ENCODE measurements at places on chromosomes 5 and 9. TPM values are rescaled to one million over a fixed set of nuclear protein-coding genes. Genes with fewer than 3 reads are reported as not detected.
A peak's percentile ranks its signal among the peaks of the same experiment; 100 is the strongest.

- H3K36me3 ChIP-seq, result no peaks in the 10 kb centered on the region
- H3K4me3 ChIP-seq, result no peak overlapping the region
- no peaks in the 10 kb centered on the region for H3K27me3 ChIP-seq
- no peak for DNase-seq
- H3K27ac ChIP-seq, result no peak overlapping the region
- H3K4me1 ChIP-seq, result no peaks in the 10 kb centered on the region
These were observed 6.4 kb downstream of the CMBL start for GRCh38 chr5:10301266-10301665.

The EGFLAM gene
- total RNA-seq, result 1.1 TPM

DNA sequence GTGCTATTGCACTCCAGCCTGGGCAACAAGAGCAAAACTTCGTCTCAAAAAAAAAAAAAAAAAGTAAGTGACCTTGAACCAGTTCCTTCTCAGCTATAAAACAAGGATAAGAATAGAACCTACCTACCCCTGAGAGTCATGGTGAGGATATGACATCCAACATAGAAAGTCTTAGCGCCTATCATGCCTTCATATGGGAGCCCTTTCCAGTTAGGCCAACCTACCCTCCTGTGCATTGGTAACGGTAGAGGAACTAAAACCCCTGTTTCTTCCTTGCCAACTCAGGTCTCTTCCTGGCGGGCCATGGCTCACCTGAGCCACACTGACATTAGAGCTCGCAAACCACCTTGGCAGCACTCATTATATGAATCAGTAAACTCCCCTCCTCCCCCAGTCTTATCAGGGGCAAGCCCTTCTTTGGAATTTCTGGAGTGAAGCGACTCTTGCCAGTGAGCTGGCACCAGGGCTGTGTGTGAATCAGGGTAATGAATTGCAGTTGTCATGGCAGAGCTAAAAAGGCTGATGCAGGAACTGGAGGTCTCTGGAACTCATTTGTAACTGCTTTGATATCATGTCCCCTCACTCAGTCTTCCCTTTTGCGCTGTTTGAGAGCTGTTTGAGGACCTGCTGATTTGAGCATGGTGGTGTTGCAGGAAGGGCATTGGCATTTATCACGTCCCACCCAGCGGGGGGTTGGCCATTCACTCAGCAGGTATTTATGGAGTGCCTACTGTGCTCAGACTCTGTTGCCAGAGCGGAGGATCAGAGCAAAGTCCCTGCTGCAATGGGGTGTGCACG is 10.3 kb downstream of the WWC1 start:
- H3K27ac ChIP-seq, result no peak overlapping the region
- H3K4me1 ChIP-seq, result peaks cover 22% of the 10 kb centered on the region
- no peaks in the 10 kb centered on the region for H3K36me3 ChIP-seq

The TMOD1 gene
- 0.48 TPM for total RNA-seq

DNA sequence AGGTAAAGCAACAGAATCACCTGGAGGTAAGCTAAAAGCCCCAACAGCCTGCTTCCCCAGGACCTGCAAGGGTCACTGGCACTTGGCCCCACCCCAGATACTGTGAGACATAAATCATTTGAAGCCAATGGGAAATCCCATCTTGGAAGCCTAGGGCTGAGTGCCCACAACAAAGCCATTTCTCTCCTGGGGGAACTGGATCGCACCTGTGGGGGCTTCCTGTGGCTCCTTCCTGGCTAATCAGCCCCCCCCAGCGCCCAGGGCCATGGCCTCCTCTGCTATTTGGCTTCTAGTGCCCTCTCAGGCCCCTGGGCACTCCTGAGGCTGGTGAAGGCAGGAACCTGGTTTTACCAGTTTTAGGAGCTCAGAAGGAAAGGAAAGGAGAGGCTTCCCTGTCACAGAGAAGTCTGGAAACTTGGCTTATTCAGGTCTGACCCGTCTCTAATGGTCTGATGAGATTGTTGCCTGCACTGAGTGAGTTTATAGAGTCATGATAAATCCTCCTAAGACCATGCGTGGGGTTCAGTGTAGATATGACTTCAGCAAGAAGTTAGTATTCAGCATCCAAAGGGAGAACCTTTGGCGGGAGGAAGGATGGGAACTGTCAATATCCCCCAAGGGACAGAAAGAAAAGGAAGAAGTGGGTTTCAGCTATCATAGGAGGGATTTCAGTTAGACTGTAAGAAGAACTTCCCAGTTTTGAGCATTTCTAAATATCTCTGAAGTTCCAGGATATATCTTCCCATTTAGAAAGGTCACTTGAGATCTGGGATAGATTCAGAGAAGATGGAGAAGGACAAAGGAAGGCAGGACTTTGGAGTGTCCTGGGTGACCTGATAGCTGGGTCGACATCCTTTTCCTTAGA is 1.2 kb downstream of the KCNMB1 start:
- no peak overlapping the region for H3K27ac ChIP-seq
- H3K4me3 ChIP-seq, result no peak overlapping the region
- no peaks in the 10 kb centered on the region for H3K4me1 ChIP-seq
- DNase-seq, result no peak
- peaks cover 4% of the 10 kb centered on the region for H3K27me3 ChIP-seq
- no peaks in the 10 kb centered on the region for H3K36me3 ChIP-seq

The NR4A3 gene
- 3.6 TPM for total RNA-seq

The CCL28 gene
- 0.16 TPM for total RNA-seq

The ANKRD18B gene
- 5.5 TPM for total RNA-seq

The CD14 gene
- 0.34 TPM for total RNA-seq

- no peaks in the 10 kb centered on the region for H3K36me3 ChIP-seq
- DNase-seq, result no peak
- H3K27me3 ChIP-seq, result no peaks in the 10 kb centered on the region
These were observed 255.6 kb upstream of the PDE4D start for GRCh38 chr5:60149081-60149480.

DNA sequence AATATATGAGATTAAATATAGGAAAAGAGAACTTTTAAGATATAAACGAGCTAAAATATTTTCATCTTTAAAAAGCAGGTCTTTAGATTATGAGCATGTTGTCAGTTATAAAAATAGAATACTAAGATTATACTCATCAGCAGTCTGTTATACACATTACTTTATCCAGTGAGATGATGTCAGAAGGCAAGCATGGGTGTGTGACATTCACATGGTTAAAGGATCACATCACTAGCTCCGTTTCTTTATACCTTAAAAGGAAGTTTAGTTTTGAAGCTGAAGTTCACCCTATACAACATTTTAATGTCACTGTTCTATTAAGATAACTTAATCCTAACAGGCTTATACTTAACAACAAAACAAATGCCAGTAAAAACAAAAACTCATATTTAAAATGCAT is 59.6 kb downstream of the RICTOR start:
- peak; percentile 92 for DNase-seq
- no peak overlapping the region for H3K4me3 ChIP-seq
- H3K36me3 ChIP-seq, result no peaks in the 10 kb centered on the region
- peaks cover 33% of the 10 kb centered on the region for H3K4me1 ChIP-seq
- no peaks in the 10 kb centered on the region for H3K27me3 ChIP-seq

DNA sequence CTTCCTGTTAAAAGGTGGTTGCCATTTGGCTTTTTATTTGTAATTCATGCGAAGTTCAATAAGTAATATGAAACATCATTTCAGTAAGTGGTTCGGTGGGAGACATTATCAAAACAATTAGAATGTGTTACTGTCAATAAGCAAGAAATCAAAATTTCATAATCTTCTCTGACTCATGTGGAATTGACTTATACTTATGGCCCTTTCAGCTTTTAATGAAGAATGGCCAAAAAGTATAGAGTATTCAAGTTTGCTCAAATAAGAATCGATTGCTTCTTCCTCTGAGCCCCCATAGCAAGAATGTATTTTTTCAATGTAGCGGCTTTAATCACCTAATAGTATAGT is 174.5 kb downstream of the AOPEP start:
- no peak for DNase-seq
- peak overlapping the region; percentile 74 for H3K27ac ChIP-seq
- H3K36me3 ChIP-seq, result no peaks in the 10 kb centered on the region
- no peaks in the 10 kb centered on the region for H3K27me3 ChIP-seq

DNA sequence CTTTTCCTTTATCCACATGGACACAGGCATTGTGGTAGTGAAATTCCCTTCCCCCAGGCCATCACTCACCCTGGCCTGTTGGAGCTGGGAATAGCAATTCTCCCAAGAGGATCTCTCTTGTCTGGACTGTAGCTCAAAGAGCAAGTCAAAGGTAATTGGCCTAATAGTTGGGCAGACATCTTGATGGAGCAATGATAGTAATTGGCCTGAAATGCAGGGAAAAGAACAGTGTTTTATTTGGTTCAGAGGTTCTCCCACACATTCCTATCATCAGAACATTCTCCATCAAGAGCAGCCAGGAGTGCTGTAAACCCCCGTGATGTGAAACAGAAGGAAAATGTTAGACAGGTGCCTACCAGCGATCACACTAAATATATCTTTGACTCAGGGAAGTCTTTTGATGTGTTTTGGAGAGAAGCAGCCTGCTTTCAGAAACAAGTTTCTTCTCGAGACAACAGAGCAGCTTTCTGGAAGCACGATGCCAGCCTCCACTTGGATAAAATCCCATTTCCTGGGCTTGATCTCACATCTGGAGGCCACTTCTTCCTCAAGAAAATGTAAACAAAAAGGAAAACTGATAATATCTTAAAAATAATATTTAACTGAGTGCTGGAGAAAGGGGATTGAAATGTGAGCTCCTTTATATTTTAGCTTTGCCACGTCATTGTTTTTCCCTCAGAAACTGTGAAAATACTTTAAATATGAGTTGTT is 198.1 kb upstream of the WWC1 start:
- no peak overlapping the region for H3K4me3 ChIP-seq
- H3K36me3 ChIP-seq, result peaks cover 2% of the 10 kb centered on the region
- no peaks in the 10 kb centered on the region for H3K4me1 ChIP-seq
- no peak overlapping the region for H3K27ac ChIP-seq

The CDH12 gene
- not detected for total RNA-seq

- H3K27ac ChIP-seq, result peak overlapping the region; percentile 55
- no peaks in the 10 kb centered on the region for H3K27me3 ChIP-seq
- DNase-seq, result no peak
- peaks cover 5% of the 10 kb centered on the region for H3K36me3 ChIP-seq
These were observed 672 bp upstream of the ITGA2 start for GRCh38 chr5:52988335-52989024.

- peaks cover 45% of the 10 kb centered on the region for H3K4me1 ChIP-seq
- peak; percentile 71 for DNase-seq
- H3K27ac ChIP-seq, result no peak overlapping the region
These were observed 6.8 kb downstream of the CA9 start for GRCh38 chr9:35680331-35681105.

The LCN6 gene
- not detected for total RNA-seq

- H3K27me3 ChIP-seq, result no peaks in the 10 kb centered on the region
- no peak overlapping the region for H3K27ac ChIP-seq
- no peaks in the 10 kb centered on the region for H3K36me3 ChIP-seq
- no peak for DNase-seq
- no peak overlapping the region for H3K4me3 ChIP-seq
These were observed 119.9 kb upstream of the ANKRD55 start for GRCh38 chr5:56352808-56353590.

GRCh38 chr5:155299386-155300005 is 285.9 kb downstream of the KIF4B start:
- H3K27ac ChIP-seq, result no peak overlapping the region
- no peak overlapping the region for H3K4me3 ChIP-seq
- no peaks in the 10 kb centered on the region for H3K27me3 ChIP-seq
- no peak for DNase-seq

- H3K27ac ChIP-seq, result no peak overlapping the region
- H3K27me3 ChIP-seq, result no peaks in the 10 kb centered on the region
- no peak for DNase-seq
- H3K36me3 ChIP-seq, result no peaks in the 10 kb centered on the region
- no peaks in the 10 kb centered on the region for H3K4me1 ChIP-seq
These were observed 32.0 kb downstream of the CDC14B start for GRCh38 chr9:96587338-96588315.

The PAEP gene
- total RNA-seq, result 0.39 TPM

The SLC34A1 gene
- not detected for total RNA-seq

DNA sequence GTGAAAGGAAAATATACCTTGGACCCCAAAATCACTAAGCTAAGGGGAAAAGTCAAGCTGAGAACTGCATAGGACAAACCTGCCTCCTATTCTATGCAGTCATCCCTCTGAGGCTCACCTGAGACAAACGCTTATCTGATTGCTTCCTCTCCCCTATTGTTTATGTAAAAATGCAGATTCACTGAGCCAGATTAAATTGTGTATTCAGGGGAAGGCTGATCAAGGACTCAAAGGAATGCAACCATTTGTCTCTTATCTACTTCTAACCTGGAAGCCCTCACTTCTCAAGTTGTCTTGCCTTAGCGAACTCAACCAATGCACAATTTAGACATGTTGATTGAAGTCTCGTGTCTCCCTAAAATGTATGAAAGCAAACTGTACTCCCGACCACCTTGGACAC is 13.3 kb downstream of the SPARC start:
- H3K4me3 ChIP-seq, result no peak overlapping the region
- H3K36me3 ChIP-seq, result peaks cover 87% of the 10 kb centered on the region
- H3K27ac ChIP-seq, result peak overlapping the region; percentile 21
- no peaks in the 10 kb centered on the region for H3K27me3 ChIP-seq

GRCh38 chr9:3795556-3795955 is 269.8 kb upstream of the RFX3 start:
- no peak overlapping the region for H3K27ac ChIP-seq
- no peaks in the 10 kb centered on the region for H3K36me3 ChIP-seq
- H3K4me1 ChIP-seq, result peaks cover 11% of the 10 kb centered on the region
- H3K4me3 ChIP-seq, result no peak overlapping the region
- no peak for DNase-seq

DNA sequence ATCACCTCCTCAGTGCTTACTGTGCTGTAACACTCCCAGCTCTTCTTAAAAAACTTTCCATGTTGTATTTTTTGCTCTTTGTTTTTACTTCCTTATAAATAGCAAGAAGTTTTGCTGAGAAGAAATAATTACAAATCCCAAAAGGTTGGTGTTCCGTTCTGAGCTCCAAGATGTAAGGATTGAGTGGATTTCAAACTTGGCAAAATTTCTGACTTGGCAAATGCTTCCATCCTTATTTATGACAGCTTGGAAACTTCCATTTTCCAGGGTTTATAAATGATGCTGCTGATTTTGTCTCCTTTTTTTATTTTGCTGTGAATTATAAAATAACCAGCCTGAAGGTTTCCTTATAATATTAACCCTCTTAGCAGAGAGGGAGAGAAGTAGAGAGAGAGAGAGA is 151.9 kb downstream of the NTRK2 start:
- H3K36me3 ChIP-seq, result no peaks in the 10 kb centered on the region
- H3K4me3 ChIP-seq, result no peak overlapping the region
- no peaks in the 10 kb centered on the region for H3K4me1 ChIP-seq
- H3K27me3 ChIP-seq, result peaks cover 4% of the 10 kb centered on the region
- no peak overlapping the region for H3K27ac ChIP-seq

The SV2C gene
- 0.05 TPM for total RNA-seq

GRCh38 chr9:125176636-125177035 is 13.0 kb downstream of the PPP6C start:
- no peak for DNase-seq
- no peaks in the 10 kb centered on the region for H3K36me3 ChIP-seq
- H3K4me3 ChIP-seq, result no peak overlapping the region
- H3K27ac ChIP-seq, result no peak overlapping the region
- no peaks in the 10 kb centered on the region for H3K4me1 ChIP-seq
- H3K27me3 ChIP-seq, result no peaks in the 10 kb centered on the region

- no peak overlapping the region for H3K4me3 ChIP-seq
- H3K27ac ChIP-seq, result no peak overlapping the region
- H3K4me1 ChIP-seq, result no peaks in the 10 kb centered on the region
- DNase-seq, result no peak
These were observed 19.7 kb upstream of the CCNH start for GRCh38 chr5:87432460-87432859.

The NPR3 gene
- 0.50 TPM for total RNA-seq

The EFNA5 gene
- 59.3 TPM for total RNA-seq

The RRAGA gene
- 81.8 TPM for total RNA-seq

The ROR2 gene
- total RNA-seq, result 4.9 TPM

Measured in astrocyte (in vitro differentiated cells and primary cell).